Activated CD4-positive, alpha-beta T cell treated with anti-CD3 and anti-CD28 coated beads, Interleukin-2, amount 10 ng/mL, durations not matched to agents 24 days and 14 days (primary cell): ENCODE measurements at places on chromosomes 5 and 9. TPM values are rescaled to one million over a fixed set of nuclear protein-coding genes. Genes with fewer than 3 reads are reported as not detected.

Gene MCC
- total RNA-seq = 1.0 and 1.1 TPM in 2 replicates

Gene CDKN2A
- total RNA-seq = 2.5 and 3.7 TPM in 2 replicates

Gene THBS4
- total RNA-seq = 1.3 and 2.1 TPM in 2 replicates

Gene PCDHA13
- total RNA-seq = not detected in 2 replicates

Gene DMRT3
- not detected in 2 replicates for total RNA-seq

Gene UGT3A1
- not detected in 2 replicates for total RNA-seq

Gene DRD1
- total RNA-seq = 0.07 TPM in 1 of 2 replicates, not detected in the other
